NCI-H1417 treated with DMSO at 0.1 percent for 48 hours (cell line): ENCODE measurements at places on chromosomes 5 and 9.

GRCh38 chr9:72149231-72149975 lies at the start of gene GDA:
Gene GDA, plus strand, starts transcription at chr9:72149440. Its CDS starts 120 bp downstream, at chr9:72149560.
- no peak for DNase-seq

- DNase-seq, result no peak
Measured at GRCh38 chr5:147245381-147246165, 10.7 kb downstream of the STK32A start.

GRCh38 chr5:153459051-153459743 lies 31.3 kb upstream of the GRIA1 start:
- DNase-seq, result peak; percentile 46

DNA sequence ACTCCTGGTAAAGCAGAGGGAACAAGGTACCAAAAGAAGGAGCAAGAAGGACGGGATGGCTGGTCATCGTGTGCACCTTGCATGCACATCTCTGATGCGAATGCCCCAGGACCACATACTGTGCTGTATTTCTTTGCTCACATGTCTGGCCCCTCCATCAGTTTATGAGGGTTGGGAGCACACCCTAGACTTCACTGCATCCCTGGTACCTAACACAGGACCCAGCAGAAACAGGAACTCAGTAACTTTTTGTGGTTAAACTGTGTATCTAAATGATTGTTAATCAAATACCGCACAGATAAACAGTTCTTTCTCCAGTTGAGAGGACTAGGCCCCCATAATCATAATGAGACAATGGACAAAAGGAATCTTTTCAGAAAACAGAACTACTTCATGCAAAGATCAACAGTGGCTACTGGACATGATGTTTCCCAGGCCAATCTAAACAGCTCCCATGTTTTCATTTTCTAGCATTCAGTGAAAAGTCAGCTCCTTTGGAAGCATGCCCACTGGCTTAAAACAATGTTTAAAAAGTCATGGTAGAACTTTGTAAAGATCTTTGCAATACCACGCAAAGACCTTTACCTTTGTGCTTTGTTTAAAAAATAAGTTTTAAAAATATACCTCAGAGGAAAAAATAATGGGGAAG lies 55.5 kb upstream of the IFNK start:
- no peak for DNase-seq

DNA sequence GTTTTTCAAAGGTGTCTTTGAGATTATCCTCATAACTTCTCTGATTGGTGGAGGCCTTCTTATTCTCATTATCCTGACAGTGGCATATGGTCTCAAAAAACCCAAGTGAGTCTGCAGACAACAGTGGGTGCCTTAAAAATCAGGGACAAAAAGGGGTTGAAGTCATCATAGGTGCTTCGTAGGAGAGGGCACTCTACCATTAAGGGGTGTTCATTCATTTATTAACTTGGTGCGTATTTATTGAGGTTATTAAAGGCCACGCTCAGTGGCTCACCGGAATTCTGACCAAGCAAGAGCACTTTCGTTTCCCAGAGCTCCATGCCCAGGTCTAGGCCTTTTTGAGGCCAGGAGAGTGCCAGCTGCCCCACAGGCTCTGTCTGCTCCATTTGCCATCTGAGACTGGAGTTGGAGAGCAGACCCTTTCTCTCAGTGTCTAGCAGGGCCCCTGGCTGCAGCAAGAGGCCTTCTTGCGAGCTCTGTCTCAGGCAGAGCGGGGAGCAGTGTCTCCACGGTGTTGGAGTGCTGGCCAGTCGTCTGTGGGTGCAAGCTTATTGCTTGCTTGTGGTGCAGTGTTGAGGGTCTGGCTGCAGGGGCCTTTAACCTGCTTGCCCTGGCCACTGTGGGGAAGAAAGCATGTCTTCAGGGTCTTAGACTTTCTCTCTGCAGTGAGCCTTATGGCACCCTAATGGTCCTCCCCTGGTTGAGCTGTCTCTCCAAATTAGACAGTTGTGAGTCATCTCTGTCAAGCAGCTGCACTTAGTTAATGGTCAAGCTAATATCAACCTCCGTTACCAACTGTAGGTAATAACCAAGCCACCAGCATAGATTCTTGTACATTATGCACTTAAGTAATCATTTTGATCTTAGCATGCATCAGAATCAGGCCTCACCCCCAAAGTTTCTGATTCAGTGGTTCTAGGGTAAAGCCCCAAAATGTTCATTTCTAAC lies 62.6 kb downstream of the IL31RA start:
- DNase-seq, result no peak

GRCh38 chr5:56160723-56161438 lies 72.2 kb downstream of the ANKRD55 start:
- no peak for DNase-seq

DNA sequence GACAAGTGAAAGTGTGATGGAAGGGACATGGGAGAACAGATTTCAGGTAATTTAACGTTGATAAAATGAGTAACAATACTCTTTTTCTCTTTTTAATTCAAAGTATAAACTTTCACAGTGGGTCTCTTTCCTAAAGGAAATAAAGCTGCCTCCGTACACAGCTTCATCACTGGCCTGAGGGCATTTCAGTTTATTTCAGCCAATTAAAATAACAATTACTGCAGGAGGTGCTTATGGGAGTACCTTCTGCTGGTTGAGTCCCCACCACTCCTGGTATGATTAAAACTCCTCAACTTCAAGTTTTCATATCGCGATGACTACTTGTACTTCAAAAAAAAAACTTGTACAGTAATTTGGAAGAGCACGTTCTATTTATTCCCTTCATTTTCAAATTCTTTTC lies 1845.9 kb downstream of the MAT2B start:
- no peak for DNase-seq

GRCh38 chr9:11792870-11793269 lies 900.3 kb upstream of the TYRP1 start:
- DNase-seq, result no peak

GRCh38 chr9:105282870-105283621 lies 38.6 kb downstream of the SLC44A1 start:
- DNase-seq, result no peak

- DNase-seq, result no peak
Measured at GRCh38 chr5:97165726-97166125, 17.3 kb downstream of the RIOK2 start.

- no peak for DNase-seq
Measured at GRCh38 chr5:17436761-17437221, 61.2 kb upstream of the TAF11L2 start.

DNA sequence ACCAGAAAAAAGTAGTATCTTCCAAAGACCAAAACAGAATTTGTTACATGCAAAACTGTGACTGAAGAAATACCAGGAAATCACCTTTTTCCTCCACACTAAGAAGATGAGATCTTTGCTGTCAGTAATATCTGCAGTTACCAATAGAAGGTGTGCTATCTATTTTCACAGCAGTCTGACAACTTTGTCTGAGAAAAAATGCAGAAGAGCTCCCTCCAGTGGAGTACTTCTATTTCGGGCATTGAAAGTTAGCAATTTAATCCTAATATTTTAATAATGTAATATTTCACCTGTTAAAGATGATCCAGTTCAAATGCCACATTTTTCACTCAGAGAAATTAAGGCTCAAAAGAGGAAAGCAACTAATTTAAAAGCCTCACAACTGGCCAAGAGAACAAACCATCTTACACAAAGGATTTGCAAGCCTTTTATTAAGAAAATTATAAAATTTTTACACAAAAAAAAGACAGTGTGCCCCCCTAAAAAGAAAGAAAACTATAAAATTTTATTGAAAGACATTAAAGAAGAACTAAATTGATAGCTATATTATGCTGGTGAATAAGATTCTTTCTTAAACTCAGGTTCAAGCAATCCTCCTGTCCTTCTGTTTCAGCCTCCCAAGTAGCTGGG lies 50.6 kb downstream of the DEPDC1B start:
- DNase-seq, result no peak
